ENCODE measurements at places on chromosomes 7 and 10.
A peak's percentile ranks its signal among the peaks of the same experiment; 100 is the strongest.

GRCh38 chr10:8122611-8123369 is 68.3 kb downstream of the GATA3 start:
- DNase-seq: no peak

DNA sequence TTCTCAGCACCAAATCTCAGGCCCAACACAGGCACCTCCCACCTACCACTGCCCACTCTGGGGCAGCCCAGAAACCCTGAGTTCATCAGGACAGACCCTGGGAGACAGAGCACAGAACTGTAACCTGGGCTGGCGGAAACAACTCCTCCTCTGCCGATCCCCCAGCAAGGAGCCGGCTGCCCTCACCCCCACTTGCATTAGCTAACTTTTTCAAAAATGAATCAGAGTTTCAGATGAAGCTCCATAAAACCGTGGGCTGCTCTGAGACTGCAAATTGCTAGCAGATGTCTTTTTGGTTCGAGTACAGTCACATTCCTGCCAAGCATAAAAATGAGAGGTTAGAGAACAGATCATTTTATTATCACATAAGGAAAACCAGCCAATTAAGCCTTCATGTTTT is 93.4 kb upstream of the PARD3 start:
- no peak for DNase-seq

DNA sequence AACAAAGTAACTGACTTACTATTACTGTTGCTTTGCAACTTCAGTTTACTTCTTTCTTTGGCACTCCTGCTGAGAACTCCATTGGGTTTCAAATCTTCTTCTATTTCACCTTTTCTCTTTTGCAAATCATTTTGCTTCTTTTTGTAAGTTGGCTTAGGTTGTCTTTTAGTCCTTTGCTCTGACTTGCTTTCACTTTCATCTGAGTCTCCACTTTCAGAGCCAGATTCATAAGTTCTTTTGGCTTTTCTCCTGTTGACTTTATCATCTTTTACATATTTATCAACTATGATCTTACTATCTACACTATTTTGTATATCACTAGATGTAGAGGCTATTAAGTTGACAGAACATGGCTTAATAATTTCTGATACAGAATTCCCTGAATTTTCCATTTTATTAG is 73.4 kb downstream of the NRBF2 start:
- DNase-seq: no peak

DNA sequence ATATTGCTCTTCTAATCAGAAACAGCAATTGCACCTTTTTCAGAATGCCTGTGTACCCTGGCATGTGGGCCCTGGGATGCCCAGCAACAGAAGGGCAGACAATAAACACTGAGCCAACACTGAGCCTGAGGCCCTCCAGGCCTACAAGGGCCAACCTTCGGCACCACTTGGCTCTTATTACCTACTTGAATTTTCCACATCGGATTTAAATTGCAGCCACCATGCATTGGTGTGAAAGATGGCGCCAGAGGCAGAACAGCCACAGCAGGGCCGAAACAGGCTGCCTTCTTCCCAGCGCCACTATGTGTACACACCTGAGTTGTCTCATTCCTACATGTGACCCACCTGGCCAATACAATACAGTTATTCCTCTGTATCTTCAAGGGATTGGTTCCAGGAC is 51.4 kb upstream of the EZH2 start:
- DNase-seq: no peak

- no peak for DNase-seq
Measured at GRCh38 chr10:74530981-74531380, 295.4 kb upstream of the KAT6B start.

DNA sequence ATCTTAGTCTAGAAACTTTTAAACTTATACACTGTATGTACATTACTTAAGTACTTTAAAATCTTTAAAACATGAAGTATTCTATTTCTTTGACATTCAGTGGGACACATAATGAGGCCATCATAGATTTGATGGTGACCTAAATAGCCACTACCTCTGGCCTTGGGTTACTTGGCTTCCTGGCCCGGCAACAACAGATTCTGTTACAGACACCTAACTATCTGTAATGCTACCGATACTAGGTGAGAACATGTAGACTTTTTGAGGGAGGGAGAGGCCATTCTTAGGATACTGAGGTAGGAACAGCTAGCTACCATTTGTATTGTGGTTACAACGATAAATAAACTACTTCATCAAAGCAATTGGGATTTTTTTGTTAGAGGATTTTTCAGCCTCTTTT is 154.7 kb upstream of the KAT6B start:
- DNase-seq: no peak

DNA sequence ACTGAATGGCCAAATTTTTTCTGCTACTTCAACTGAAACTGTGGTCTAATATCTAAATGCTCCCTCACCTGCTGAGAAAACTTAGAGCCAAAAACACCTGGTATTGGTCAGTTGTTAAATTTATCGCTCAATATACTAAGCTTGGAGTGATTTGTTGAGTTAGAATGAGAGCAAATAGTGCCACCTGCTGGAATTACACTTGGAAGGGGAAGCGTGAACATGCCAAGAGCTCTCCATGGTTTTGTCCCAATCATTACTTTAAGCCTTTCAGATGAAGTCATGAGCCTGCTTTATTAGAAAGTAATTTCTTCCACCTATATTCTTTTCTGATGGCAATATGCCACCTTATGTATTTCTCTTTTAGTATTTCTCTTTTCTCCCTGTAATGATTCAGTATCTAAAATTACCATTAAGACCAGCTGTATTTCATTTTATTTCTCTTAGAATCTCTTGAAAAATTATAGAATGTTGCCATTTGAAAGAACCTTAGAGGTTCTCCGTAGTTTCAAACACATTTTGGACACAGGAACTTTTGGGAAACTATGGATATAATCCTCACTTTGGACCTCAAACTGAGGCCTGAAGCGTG is 447.8 kb upstream of the C7orf33 start:
- peak; percentile 60 for DNase-seq

GRCh38 chr7:118836933-118837332 is 612.4 kb downstream of the ANKRD7 start:
- no peak for DNase-seq

GRCh38 chr10:120456626-120457430 is at the start of gene PLPP4:
Gene PLPP4, plus strand, starts transcription at chr10:120457227. Its CDS starts 79 bp downstream, at chr10:120457306.
- peak; percentile 54 for DNase-seq

DNA sequence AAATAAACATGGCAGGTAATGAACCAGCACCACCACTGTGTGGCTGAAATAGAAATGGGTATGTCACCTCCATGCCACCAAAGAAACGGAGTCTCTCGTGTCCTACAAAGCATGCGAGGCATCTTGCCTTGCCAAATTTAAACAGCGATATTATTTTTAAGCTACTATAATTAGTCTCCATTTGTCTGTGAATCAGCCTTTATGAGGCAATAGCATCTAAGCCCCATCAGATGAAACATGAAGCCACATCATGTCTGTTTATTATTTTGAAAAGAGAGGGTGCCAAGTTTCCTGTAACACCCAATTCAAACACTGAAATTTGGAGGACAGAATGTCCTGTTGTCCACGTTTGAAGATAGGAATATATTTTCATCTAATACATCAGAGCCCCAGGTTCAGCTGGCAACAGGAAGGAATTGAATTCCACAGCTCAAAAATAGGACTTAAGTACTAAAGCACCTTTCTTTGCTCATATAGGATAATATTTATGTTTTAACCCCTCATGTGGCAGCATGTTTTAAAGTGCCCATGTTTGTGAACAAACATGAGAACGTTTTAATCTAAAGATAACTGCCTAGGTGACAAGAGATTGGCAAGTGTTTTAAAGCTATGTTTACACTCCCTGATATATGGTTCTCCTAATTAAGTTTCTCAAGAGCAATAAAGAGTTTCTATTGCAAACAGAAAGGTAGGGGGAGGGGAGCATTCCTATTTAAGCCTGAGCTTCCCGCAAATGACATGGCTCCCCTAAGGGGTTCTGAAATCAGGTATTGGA is 86.8 kb downstream of the SORBS1 start:
- no peak for DNase-seq

- DNase-seq: no peak
Measured at GRCh38 chr7:44285561-44285960, 39.8 kb downstream of the CAMK2B start.

DNA sequence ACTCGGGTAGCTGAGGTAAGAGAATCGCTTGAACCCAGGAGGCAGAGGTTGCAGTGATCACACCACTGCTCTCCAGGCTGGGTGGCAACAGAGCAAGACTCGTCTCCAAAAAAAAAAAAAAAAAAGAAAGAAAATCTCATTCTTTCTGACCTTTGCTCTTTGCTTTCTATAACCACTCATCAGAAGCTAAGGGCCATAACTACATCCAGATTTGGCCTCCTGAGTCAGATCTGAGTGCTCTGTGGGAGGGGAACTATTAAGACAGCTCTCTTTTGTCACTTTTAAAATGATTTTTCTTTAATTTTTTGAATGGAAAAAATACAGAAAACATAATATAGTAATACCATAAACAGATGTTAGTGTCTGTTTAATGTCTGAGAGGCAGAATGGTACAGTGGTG is 210.1 kb downstream of the KIAA1217 start:
- DNase-seq: no peak

DNA sequence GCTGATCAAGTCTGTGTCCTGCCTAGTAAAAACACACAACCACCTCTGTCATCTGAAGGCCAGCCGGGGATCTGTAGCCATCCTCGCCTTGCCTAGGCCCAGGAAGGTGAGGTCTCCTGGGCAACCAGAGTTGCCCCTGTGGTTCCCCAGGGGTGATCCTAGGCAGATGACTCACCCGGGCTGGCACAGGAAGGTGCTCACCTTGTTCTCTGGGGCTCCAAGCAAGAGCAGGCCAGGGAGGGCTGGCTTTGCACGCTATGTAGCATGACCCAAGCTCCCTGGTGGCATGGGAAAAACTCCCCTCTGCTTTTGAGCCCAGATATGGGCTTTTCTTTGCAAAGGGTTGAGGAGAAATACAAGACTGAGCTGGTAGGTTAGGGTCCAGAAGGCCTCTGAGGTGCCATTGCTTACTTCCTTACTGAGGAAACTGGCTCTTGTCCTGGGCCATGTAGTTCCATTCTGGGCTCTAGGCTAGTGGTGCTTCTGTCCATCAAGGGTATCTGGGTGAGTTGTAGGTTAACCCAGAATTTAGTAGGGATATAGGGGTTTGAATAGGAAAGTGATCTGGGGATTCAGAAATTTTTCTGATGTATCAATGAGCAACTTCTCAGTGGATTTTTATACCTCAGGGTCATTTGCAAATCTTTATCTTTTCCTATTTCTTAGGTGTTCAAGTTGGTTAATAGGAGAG is 112.0 kb downstream of the NT5C2 start:
- no peak for DNase-seq

GRCh38 chr7:55515569-55516279 is 56.6 kb downstream of the VOPP1 start:
- DNase-seq: no peak

DNA sequence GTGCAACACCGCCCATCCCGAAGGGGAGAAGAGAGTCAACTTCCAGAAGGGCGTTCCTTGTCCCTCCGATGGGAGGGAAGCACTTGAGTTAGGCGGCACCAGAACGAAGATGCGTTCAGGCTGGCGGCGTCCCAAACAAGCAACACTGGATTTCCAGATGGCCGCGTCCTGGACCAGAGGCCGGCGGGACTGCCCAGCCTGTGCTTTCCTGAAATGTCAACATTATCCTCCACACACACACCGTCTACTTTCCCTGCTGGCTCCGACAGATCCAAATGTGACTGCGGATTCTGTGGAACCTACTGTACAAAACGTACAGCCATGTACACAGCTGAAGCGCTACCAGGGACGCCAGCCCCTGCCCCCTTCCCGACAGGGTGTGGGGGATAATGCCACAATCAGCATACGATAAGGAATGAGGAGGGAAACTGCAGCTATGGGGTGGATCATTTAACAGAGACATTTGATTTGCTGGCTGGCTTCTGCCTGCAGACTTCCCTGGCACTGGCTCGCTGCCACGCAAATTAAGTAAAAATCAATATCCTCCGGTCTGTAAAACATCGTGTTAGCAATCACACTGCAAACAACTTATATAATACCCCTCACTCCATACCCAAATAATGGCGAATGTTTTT is 82.1 kb downstream of the ZRANB1 start:
- peak; percentile 74 for DNase-seq

DNA sequence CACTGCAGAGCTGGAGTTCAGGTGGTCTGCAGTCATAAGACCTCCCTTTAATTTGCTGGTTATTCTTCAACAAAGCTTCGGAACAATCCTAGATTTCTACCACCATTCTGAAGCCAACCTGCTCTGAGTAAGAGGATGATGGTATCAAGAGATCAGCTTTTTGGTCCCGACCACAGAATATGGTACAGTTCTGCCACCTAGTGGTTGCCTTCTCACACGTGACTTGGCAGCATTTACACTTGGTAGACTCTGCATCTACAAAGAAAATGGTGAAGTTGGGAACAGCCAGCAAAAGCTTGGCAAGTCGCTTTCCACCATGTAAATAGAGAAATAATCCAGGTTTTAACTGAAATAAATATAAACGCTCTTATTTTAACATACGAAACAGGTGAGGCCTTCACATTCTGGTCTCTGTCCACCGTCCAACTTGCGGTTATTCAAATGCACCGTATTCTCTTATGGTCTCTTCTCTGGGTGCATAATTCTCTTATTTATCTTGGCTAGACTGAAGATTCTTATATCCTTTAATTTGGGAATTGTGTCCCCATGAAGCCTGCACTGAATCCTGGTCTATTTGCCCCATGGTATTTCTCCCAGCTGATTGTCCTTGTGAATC is 173.9 kb upstream of the GRM3 start:
- DNase-seq: peak; percentile 64

Data from NCI-H2171 treated with DMSO at 0.1 percent for 48 hours (cell line).